ENCODE measurements at places on chromosomes 16 and 17.

DNA sequence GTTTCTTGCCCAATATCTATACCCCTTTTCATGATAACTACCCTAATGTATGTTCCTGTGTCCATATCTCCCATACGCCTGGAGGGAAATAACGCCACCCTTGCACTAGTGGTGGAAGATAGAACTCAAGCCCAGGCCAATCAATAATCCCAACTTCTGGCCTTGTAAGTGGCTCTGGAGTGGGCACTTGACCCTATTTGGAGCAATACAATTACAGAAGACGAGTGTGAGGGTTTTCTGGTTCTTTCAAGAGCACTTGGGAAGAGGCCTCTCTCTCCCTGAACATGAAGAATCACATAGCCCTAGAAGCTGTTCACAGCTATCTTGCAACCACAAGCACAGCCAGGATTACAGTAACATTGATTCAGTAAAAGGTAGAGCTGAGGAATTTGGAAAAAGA is 217.9 kb downstream of the RAB11FIP4 start:
- DNase-seq = no peak

DNA sequence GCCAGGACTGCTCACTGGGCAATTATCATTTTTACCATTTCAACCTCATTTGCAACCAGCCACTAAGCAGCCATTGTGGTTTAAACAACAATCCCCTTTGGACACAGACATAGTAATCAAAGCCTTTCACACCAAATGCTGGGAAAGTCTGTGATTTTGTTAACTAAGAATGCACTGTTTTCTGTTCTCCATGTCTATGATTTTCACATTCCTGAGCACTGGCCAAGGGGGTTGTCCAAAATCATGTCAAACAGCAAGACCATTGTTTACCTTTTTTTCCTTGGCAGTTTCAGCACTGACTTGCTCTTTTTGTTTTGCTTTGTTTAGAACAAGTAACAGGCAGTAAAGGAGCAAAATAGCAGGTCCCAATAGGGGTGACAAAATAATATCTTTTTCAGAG is 106.3 kb upstream of the SIAH1 start:
- DNase-seq = no peak

GRCh38 chr16:84933774-84934631 is 77.3 kb downstream of the ZDHHC7 start:
- no peak for DNase-seq

DNA sequence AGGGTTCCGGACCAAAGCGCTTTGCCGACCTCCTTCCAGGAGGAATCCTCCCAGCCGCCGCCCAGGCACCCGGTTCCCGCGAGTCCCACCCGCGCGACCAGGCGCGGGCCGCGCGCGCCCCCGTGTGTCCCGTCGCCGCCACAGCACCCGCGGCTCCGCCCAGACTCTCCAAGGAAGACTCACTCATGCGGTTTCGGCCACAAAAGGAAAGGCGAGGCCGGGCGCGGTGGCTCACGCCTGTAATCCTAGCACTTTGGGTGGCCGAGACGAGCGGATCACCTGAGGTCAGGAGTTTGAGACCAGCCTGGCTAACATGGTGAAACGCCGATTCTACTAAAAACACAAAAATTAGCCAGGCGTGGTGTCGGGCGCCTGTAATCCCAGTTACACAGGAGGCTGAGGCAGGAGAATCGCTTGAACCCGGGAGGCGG is 3.5 kb upstream of the PKMYT1 start:
- DNase-seq = peak; percentile 91

DNA sequence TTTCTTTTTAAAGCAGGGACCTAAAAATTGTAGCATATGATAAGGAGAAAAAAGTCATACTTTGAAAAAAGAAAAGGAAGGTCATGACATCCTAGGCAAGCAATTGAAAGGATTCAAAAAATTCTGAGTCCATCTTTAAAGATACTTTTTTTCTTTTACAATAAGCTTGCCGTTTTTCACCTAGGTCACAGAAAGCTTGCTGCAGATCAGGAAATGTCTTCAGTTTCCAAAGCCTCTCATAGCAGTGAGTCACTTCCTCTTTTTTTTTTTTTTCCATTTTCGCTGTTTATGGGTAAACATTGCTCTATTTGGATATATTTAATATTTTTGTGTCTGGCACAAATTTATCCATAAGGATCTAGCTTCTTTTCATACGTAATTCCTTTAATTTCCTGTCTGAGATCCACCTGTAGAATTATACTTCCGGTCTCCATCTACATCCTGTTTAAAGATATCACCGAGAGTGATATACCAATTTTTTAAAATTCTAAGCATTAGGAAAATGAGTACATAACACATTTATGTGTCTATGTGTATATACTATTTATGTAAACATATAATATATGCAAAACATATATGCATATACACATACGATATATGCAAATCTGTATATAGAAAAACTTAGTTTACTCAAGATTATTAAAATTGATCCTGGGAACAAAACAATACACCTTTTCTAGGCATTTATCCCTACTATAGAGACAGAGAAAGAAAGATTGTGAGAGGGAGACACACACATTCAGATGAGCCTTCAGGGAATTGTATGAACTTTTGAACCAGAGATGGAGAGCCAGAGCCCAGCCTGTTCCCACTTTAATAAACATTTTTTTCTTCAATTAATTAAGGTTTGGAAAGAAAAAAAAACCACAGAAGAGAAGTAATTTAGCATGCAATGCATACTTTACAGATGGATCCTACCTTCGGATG is 134.4 kb downstream of the SKAP1 start:
- DNase-seq = peak; percentile 68

GRCh38 chr16:85125570-85126393 is 13.5 kb upstream of the CIBAR2 start:
- no peak for DNase-seq

DNA sequence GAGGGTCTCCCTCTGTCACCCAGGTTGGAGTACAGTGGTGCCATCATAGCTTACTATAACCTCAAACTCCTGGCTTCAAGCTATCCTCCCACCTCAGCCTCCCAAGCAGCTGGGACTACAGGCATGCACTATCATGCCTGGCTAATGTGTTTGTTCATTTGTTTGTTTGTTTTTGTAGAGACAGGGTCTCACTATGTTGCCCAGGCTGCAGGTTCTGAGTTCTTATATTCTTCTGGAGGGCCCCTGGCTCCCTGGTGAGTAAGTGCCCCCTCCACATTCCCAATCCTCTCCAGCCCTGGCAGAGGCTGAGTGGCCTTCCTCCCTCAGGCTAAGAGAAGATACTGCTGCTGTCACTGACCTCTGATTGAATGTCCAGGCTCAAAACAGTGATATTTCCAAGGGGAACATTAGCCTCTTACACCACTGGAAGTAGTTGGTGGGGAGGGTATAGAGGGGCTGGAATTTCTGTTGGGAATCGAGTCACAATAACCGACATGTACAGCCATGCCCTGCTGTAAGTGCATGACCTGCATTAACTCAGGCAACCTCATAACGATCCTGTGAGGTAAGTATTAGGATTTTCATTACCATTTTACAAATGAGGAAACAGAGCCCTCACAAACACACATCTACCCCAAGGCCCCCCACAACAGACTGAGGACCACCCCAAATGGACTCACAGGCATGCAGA is 2.7 kb upstream of the ETV4 start:
- DNase-seq = no peak

DNA sequence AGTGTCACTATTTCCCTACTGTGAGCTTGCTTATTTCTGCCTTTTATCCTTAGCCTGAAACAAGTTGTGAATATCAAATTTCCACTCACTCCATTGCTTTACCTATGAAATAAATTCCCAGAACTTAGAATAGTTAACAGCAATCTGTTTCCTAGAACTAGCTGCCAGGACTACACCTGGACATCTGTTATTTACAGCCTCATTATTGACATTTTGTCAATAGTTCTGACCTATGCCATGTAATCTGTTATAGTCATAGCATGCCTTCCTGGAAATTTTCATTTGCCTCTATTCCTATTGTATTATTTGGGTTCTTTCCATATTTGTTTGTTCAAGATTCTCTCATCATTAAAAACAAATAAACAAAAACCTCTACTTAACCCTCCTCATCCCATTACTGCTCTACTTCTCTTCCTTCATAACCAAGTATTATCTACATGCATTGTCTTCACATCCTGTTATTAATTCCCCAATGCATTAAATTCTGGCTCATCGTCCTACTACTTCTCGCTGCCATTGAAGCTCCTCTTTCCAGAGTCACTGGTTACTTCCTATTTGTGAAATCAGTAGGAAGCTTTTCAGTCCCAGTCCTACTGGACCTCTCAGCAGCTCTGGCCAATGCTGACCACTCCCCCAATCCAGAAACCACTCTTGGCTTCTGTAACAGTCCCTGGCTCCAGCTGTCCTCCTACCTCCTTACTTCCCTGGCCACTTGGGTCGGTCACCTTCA is 55.3 kb downstream of the PIGL start:
- DNase-seq = no peak

- DNase-seq = peak; percentile 70
Observed at GRCh38 chr16:19393226-19394111, 24.2 kb upstream of the TMC5 start.

DNA sequence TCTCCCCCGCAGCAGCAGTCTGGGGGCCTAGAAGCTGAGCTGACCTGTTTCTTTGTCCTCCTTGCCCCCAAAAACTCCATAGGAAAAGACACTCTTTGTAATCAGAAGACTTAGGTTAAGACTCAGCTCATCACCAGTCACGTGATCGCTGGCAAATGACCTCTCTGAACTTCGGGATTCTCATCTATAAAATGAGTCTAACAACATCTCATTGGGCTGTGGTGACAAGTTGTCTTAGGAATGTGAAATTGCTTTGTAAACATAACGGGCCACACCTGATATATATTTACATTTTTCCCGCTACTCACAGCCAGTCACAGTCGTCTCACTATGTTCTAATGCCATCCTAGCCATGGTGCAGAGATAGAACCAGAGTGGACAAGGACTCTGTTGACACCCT is 86.0 kb upstream of the LHX1 start:
- DNase-seq = no peak

- no peak for DNase-seq
Observed at GRCh38 chr16:85395207-85395912, 217.8 kb upstream of the GSE1 start.

DNA sequence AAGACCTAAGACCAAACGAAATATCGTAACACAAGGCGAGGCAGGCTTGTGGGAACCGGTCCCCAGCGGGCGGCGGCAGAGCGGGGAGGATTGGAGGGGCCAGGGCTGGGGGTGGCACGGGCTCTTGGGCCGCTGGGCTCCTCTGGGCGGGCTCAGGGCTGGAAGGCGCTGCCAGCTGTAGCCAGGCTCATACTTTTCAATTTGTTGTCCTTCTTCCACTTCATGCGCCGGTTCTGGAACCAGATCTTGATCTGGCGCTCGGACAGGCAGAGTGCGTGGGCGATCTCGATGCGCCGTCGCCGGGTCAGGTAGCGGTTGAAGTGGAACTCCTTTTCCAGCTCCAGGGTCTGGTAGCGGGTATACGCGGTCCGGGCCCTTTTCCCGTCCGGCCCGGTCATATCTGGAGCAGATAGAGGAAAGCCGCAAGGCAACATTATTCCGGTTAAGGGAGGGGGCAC is 1.5 kb downstream of the HOXB5 start:
- no peak for DNase-seq

DNA sequence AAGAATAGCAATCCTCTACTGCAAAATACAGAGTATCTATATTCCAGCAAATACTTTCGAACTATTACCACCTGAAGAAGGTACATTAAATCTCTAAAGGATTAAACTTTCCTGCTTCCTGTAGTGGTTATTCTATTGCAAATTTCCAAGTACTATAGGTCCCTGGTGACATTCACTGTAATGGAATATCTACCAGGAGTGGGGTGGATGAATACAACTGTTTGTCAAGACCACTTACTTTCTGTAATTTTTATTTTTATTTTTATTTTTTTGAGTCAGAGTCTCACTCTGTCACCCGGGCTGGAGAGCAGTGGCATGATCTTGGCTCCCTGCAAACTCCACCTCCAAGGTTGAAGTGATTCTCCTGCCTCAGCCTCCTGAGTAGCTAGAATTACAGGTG is 389.5 kb downstream of the TMEM114 start:
- DNase-seq = no peak

DNA sequence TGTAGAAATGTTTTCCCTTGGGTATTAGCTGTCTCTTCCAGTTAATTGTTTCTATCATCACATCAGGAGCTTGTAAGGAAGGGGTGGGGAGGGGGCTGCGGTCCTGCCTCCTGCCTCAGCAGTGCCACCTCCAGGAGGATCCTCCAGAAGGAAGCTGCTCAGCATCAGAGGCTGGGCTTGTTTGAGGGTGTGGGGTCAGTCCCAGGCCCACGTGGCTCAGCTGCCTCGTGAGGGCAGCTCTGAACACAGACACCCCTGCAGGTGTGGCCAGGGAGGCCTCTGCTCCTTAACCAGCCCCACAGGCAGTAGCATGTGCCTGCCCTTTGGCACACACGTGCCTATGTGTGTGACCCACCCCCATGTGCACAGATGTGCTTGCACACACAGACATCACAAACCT is 46.3 kb downstream of the MRM1 start:
- no peak for DNase-seq

GRCh38 chr17:72226322-72226721 is 105.5 kb downstream of the SOX9 start:
- DNase-seq = no peak

DNA sequence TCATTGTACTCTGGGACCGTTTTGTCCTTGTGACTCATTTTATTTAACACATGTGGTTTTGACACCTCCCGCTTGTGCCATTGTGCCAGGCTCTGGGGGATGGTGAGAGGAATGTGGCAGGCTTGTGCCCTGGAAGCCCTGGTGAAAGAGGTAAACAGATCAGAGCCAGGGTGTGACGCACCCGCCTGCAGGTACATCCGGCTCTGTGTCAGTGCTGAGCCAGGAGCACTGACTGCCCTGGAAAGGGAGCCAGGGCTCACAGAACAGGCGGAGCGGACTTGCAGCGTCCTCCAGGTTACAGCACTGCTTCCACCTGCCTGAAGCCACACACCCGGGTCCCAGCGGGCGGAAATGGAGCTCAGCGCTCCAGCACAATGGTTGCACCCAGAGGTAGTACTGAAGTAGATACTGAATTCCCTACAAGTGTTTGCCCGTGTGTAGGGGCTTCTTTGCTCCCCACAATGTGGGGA is 30.6 kb downstream of the CDRT15 start:
- no peak for DNase-seq

DNA sequence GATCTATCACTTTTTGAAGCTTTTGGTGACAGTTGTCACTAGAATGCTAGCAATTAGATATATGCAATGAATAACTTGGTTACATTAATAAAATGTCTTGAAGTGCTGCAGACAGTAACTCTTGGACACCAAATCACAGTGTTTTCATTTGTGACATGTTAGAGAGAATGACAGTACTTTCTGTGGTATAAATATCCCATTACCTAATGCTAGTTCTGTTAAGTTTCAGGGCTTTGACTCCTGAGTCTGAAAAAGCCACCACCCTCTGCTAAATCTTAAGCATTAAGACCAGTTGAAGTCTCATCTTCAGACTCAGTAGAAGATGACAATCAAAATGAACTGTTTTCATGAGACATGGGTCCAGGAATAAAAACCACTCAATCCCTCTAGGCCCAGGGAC is 10.6 kb upstream of the CPHXL2 start:
- DNase-seq = no peak

DNA sequence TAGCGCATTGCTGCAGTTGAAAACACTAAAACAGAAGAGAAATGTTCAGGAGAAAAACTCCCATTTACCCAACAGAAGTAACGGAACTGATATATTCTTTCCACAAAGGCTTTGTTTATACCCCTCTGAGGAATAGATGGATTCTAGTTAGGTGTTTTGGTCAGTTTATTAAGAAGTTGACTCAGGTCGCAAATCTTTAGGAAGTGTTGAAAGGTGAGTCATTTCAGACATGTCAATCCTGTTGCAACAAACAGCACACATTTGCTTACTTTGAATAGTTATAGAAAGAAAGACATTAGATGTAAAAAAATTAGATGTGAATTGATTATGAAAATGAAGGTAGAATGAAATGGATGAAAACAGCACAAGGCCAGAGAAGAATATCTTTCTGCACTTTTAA is 941.0 kb downstream of the KCNJ2 start:
- DNase-seq = no peak

All from OCI-M1 (cell line).